Spinal cord (tissue), 10 donors: ENCODE measurements at places on chromosomes 16 and 17. TPM values are rescaled to one million over a fixed set of nuclear protein-coding genes. Genes with fewer than 3 reads are reported as not detected.

Gene ZNF423
- total RNA-seq: 28.3 TPM

Gene GPRC5B
- total RNA-seq: 129 TPM

Gene ZNF19
- 7.4 TPM for total RNA-seq

Gene GPR142
- total RNA-seq: 0.22 TPM

Gene AATK
- total RNA-seq: 94.4 TPM

Gene RAB37
- 2.5 TPM for total RNA-seq

Gene FOXC2
- 17.5 TPM for total RNA-seq

Gene TPSAB1
- total RNA-seq: 2.4 TPM

Gene TNP2
- not detected for total RNA-seq

Gene REXO5
- total RNA-seq: 10.8 TPM

Gene ADAP2
- total RNA-seq: 12.0 TPM

Gene TMED6
- 0.33 TPM for total RNA-seq

Gene KRTAP3-1
- not detected for total RNA-seq

Gene TSPAN10
- total RNA-seq: 1.3 TPM

Gene PPP1R9B
- 40.8 TPM for total RNA-seq

Gene SLFN12L
- 0.30 TPM for total RNA-seq

Gene PRR15L
- total RNA-seq: 0.17 TPM

Gene ABAT
- 88.3 TPM for total RNA-seq

Gene C1QTNF8
- 0.20 TPM for total RNA-seq

Gene PROCA1
- 2.9 TPM for total RNA-seq

Gene GCGR
- 0.99 TPM for total RNA-seq

Gene SLC2A4
- 1.9 TPM for total RNA-seq

Gene KIF18B
- 2.0 TPM for total RNA-seq

Gene OXLD1
- total RNA-seq: 10.1 TPM

Gene ZKSCAN2
- total RNA-seq: 11.8 TPM

Gene RSPRY1
- 53.2 TPM for total RNA-seq

Gene ADGRG3
- total RNA-seq: 0.06 TPM

Gene ATAD5
- 5.4 TPM for total RNA-seq

Gene RRAD
- total RNA-seq: 6.0 TPM

Gene CRHR1
- total RNA-seq: 1.9 TPM

Gene HEATR3
- 23.7 TPM for total RNA-seq

Gene PRCD
- total RNA-seq: 8.9 TPM

Gene ABI3
- 1.4 TPM for total RNA-seq

Gene SLC13A2
- not detected for total RNA-seq

Gene LGALS9
- total RNA-seq: 6.5 TPM

Gene PFN1
- 95.4 TPM for total RNA-seq

Gene EMP2
- 40.9 TPM for total RNA-seq

Gene TSR1
- 29.1 TPM for total RNA-seq

Gene ZNF624
- 15.9 TPM for total RNA-seq

Gene KRT28
- total RNA-seq: not detected

Gene SDR42E1
- total RNA-seq: 0.79 TPM

Gene TEKT1
- 2.9 TPM for total RNA-seq

Gene HOXB6
- 20.2 TPM for total RNA-seq

Gene C16orf46
- 2.1 TPM for total RNA-seq

Gene LRRC37B
- 41.5 TPM for total RNA-seq

Gene TBC1D3C
- total RNA-seq: not detected

Gene CNGB1
- total RNA-seq: 6.5 TPM

Gene CLEC18B
- 5.1 TPM for total RNA-seq

Gene C16orf96
- 0.50 TPM for total RNA-seq

Gene SLC7A5
- total RNA-seq: 16.6 TPM

Gene TLCD3A
- 11.3 TPM for total RNA-seq

Gene IL21R
- 0.30 TPM for total RNA-seq

Gene PMP22
- 248 TPM for total RNA-seq

Gene RPH3AL
- 5.9 TPM for total RNA-seq

Gene ZNF830
- 16.0 TPM for total RNA-seq

Gene PARD6A
- 7.2 TPM for total RNA-seq

Gene PPM1E
- 42.0 TPM for total RNA-seq

Gene GNG13
- total RNA-seq: not detected
